Aorta (tissue), 5 donors: ENCODE measurements at places on chromosomes 12 and 14.

- peak; percentile 59 for DNase-seq
Measured at GRCh38 chr14:51014086-51014485, 69.8 kb upstream of the PYGL start.

- DNase-seq, result no peak
Measured at GRCh38 chr14:102164965-102165364, 25.3 kb downstream of the WDR20 start.

GRCh38 chr12:30806989-30807694 lies 52.4 kb upstream of the CAPRIN2 start:
- no peak for DNase-seq

GRCh38 chr12:7642876-7643309 lies 22.8 kb downstream of the APOBEC1 start:
- DNase-seq, result no peak

GRCh38 chr12:132225214-132225613 lies 81.0 kb downstream of the NOC4L start:
- DNase-seq, result no peak

GRCh38 chr12:69687390-69687789 lies 11.7 kb downstream of the BEST3 start:
- DNase-seq, result no peak

- no peak for DNase-seq
Measured at GRCh38 chr14:92389598-92390158, 66.7 kb downstream of the SLC24A4 start.

DNA sequence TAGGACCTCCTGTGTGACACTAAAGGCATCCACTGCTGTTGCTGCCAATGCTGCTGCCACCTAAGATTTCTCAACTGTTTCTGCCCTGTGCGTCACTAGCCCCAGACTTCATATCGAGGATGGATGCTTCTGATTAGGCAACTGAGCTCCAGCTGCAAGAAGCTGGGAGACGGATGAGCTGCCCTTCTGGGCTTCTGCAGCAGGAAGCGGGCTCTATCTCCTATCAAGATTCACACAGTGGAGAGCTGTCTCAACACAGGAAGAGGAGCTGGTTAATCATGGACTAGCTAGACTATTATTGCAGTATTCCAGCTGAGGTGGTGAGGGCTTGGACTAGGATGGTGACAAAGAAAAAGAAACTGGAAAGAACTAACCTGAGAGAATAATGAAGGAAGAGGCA lies 59.2 kb upstream of the PELI2 start:
- no peak for DNase-seq

DNA sequence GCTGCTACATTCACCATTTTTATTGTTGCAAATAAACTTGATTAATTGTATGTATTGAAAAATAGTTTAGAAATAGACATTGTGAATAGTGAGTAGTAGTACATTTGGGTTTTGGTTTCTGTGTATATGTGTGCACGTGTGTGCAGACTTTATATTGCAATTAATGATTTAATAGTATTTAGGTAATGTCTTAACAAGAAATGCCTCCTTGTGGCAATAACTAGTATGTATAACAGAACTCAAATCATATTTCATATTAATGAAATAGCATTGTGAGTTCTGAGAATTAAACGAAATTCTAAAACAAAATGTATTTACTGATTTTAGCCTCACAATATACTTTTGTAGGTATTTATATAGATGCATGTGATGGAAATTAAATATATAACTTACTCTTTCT lies 100.1 kb downstream of the SCAF11 start:
- DNase-seq, result no peak

DNA sequence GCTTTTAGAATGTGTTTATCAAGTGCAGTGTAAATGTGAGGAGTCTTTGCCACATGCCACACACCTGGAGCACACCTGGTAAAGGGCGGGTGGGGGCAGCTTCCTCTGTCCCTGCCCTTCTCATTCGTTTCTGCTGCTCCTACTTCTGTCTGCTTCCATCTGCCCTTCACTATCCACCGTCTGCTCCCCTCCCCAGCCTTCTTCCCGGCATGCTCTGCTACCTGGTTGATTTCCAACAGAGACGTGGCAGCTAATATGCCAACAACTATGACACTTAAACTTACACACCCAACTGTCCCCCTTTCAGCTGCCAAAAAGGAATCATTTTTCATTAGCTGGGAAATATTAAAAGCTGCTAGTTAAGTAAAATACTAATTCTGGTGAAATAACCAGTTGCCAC lies 9.1 kb upstream of the CARMIL3 start:
- no peak for DNase-seq

GRCh38 chr12:115636546-115636945 lies 640.9 kb downstream of the MED13L start:
- no peak for DNase-seq

DNA sequence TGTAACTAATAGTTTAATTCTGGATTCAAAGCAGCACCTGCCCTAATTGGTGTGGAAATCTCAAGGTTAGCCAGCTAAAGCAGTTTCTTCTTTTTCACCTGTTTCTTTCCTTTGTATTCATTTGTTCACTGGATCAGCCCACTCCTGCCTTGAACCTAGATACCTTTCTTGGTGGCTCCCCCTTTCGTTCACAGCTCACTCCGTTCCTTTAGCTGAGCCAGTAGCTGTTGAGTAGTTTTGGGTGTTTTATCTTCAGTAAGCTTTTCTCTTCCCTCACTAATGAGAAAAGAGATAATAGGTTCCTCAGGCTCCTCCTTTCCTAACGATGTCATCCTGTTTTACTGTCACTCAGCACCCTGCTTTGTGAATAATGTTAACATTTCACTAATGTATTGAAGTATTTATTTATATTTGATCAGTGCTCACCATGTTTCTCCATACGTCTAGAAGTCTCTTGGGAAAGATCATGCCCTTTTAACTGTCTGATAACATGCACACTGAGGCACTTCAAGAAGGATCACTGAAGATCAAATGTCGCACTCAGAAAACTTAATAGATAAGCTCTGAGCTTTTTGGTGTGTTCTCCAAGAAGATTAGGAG lies 121.1 kb downstream of the TGFB3 start:
- no peak for DNase-seq

DNA sequence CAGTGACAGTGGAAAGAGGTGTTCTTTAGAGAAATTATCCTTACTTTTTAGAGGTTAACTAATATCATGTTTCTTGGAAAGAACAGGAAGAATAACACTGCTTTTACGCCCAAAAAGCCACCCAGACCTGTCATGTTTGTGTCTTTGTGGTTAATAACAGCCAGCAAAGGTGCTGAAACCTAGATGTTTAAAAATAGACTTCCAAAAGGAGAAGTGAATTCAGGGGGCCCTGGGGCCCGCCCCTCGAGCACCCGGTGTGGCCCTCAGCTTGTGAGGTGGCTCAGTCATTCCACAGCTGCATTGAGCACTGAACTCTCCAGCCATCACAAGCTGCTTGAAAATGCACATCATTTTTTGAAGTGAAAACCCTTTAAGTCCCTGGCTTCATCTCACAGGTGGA lies 20.8 kb upstream of the AMN start:
- DNase-seq, result no peak

GRCh38 chr12:31368666-31369361 lies 42.9 kb upstream of the SINHCAF start:
- DNase-seq, result no peak

GRCh38 chr12:95922231-95922630 lies 20.2 kb downstream of the CCDC38 start:
- no peak for DNase-seq

- DNase-seq, result no peak
Measured at GRCh38 chr14:23538785-23539184, 12.8 kb downstream of the ZFHX2 start.

DNA sequence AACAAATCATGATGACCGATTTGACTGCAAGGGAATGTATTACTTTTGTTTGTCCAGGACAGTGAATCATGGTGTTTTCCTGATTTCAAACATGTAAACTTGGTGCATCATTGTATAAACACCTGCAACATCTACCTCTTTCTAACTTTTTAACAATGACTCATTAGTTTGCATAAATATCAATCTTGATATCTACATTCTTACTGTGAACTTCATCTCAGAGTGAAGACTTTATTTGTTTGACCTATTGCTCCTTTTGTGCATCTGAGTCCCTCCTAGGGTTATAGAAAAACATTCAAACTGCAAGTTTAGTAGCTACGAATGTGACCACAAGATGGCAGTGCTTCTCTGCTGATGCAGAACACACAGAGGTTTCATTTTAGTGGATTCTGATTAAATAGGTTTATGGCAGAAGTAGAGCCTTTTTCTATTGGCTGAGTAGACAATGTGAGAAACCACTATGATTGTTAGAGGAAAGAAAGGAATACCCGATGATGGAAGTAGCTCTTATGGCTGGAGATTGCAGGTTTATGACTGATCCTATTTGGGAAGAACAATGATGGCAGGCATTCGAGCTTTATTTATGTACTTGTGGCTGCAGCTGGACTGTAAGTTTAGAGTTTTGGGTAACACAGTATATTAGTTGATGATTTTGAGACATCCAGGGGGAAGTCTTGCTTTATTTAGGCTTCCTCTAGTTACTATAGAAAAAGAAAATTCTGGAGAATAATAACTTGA lies 244.2 kb upstream of the OR4E1 start:
- no peak for DNase-seq

- peak; percentile 77 for DNase-seq
Measured at GRCh38 chr14:89252887-89253532, 164.0 kb downstream of the FOXN3 start.

DNA sequence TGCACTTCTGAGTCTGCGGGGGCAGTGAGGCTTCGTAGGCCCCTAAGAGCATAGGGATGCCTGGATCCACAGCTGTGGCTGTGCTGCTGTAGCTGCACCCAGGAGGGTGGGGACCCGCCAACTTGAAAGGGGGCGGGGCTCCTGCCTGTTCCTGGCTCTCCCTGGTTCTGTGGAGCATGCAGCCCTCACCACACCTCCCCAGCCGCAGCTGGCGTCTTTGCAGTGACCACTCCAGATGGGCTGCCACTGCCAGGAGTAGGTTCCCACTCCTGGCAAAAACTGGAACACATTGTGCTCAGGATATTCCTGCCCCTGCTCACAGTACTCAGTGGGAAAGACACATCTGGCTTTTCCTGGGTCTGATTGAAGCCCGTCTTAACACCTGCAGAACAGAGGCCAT lies 35.8 kb downstream of the TIMELESS start:
- DNase-seq, result no peak

DNA sequence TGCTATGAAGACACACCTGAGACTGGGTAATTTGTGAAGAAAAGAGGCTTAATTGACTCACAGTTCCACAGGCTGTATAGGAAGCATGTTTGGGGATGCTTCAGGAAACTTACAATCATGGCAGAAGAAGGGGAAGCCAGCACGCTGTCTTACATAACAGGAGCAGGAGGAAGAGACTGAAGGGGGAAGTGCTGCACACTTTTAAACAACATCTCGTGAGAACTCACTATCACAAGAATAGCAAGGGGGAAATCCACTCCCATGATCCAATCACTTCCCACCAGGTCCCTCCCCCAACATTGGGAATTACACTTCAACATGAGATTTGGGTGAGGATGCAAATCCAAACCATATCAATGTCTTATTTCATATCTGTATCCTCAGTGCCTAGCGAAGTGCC lies 307.2 kb downstream of the ATP23 start:
- DNase-seq, result no peak

DNA sequence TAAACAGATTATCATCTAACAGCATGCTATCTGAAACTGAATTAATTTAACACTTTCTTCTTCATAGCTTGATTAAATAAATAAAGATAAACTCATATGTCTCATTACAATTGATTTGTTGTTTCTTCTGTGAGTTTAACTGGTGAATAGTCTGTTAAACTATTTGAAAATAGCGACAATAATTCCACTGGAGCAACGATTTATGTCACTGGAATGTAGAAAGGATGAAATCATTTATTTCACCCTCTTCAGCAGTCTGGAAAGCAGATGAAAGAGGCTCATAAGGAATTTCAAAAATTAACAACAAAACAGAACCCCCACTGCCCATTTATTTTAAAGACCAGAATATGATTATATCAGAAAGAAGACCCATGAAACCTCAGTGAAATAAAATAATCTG lies 1165.1 kb upstream of the USP15 start:
- no peak for DNase-seq

DNA sequence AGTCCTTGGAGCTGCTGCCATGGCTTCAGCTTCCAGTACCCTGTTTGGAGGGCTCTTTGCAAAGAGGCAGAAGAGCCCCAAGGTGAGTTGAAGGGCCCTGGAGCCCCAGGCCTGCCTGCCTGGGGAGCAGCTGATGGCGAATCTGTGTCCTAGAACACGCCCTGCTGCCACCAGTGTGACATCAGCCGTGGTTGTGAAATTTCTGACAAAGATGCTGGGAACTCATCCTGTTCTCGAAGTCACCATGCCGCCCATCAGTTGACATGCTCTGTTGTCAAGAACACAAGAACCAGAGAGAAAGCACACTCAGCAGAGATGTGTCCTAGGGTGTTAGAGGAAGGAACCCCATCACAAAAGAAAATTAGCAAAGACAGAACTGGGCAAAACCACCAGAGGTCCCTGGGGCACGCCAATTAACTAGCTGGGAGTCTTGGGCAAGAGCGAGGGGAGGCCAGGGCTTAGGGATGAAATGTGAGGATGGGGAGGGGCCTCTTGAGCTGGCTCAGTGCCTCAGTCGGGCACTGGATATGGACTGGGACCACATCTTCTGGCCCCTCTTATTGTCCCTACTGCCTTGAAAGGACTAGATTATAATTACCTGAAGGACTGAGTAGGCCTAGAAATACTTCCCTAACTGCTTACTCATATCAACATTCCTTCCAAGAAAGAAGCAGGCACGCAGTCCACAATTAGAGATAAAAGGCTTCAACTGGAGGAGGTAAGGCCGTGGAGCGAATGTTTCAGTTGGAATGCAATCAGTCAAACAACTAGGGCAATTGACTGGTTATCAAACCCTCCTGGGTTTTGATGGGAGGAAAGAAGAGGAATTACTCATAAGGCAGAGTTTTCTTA lies 163.1 kb downstream of the CACNA1C start:
- peak; percentile 58 for DNase-seq

DNA sequence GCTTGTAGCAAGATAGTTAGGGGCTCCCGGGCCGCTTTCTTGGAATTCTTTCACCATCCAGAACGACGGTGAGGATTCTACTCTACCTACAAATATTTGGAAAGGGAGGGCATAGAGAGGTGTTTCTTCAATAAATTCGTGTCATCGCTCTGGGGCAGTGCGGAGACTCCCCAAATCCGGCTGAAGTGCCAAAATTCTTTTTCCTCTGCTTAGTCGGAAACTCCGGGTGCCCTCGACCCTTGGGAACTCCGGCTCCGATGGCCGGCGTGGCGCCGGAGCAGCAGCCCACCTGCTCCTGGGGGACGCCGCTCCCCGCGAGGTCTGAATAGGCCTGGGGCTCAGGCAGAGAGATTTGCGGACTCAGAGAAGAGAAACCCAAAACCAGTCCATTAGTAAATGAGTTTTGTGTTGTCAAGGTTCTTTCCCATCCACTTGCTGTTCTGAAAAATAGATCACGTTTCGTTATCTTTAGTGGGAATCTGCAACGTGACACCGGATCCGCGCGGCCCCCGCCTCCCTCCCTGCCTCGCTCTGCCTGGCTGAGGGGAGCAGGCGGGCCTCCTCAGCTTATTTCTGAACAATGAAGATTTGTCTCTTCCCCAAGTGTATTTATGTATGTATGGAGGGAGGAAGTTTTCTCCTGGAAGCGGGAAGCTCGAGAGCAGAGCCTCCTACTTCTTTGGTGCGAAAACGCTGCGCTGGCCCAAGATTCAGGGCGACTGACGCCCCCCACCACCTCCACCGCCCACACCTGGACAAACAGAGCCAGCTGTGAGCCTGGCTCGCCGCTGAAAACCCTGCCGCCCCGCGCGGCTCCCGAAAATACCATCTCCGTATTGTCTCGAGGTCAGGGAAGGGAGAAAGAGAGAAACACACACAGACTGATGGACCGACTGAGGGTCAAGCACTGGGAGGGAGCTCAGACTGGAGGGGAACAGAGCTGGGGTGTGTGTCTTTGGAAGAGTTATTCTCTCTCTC lies 3.7 kb upstream of the SIX1 start:
- DNase-seq, result no peak
